ENCODE measurements at places on chromosomes 2 and 18.

GRCh38 chr2:3024401-3024935, 353.1 kb downstream of the EIPR1 start:
- no peak for DNase-seq

GRCh38 chr2:151808258-151809072, 19.8 kb downstream of the ARL5A start:
- no peak for DNase-seq

GRCh38 chr2:180742801-180743200, 237.6 kb upstream of the UBE2E3 start:
- no peak for DNase-seq

DNA sequence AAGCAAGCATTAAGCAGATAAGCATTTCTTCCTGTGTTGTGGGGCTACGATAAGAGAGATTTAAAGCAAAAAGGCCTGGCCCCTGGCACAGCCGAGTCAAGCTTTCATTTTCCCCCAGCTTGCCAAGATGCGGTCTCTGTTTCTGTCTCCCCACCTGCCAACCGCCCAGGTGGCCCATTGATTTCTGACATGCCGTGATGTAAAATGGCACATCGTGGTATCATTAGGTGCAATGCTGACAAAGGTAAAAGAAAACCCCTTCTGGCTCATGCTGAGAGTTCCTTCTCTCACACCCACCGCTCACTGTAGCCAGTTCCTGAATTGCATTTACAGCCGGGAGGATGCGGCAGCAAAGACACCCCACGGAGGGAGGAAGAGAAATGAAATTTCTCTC, 62.8 kb downstream of the BOD1L2 start:
- DNase-seq: no peak

- DNase-seq: no peak
These were observed 544.4 kb upstream of the TNP1 start for GRCh38 chr2:217404236-217404760.

GRCh38 chr2:180656455-180656847, 324.0 kb upstream of the UBE2E3 start:
- DNase-seq: no peak

DNA sequence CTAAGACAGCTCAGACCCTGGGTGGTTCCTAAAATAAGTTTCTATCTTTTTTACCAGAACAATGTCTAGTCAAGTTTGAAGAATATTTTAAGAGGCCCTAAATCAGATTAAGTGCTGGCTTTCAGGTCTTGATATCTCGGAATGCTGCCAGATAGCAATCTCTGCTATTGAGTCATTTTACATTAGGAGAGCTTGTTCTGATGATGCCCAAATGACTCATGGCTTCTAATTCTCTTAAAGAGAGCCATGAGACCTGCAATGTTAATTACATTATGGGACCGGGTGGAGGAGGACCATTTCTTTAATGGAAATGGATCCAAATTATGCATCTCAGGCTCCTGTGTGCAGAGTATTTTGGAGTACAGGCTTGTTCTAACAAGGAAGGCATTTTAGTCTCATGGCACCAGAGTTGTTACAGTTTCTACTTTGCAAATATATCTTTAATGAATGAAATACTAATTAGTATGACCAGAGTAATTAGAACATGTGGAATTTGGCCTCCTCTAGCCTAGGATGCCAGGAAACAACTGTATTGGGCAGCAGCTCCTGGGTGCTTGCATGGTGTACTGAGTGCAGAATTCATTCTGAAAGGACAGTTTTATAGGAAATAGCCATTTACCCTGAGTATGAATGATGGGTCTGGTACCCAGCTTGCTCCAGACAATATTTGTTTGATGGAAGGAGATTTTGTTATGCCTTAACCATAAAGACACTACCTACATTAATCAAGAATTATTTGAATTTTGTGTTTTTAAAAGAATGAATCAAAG, 94.0 kb upstream of the SULT1C3 start:
- no peak for DNase-seq

- DNase-seq: no peak
These were observed 1.1 kb downstream of the HOXD3 start for GRCh38 chr2:176158186-176158591.
